ENCODE measurements at places on chromosomes 1 and 21.

DNA sequence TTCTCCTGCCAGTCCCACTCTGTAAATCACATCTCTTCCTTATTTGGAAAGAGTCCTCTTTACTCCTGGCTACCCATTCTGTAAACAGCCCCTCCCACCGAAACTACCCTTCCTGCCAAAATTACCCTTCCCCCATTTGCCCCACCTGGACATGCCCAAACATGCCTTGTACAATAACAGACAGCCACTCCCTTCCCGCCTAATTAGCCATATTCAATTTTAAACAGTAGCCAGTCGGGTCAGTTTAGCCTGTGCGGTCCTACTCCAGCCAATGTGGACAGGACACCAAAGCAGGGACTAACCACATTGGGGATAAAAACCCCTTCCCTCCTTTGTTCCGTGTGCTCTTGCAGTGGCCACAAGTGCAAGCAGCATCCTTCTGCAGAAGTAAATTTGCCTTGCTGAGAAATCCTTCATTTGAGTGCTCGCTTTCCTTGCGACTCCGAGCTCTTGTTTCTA is 56.3 kb upstream of the MAP10 start:
- DNase-seq, result no peak

DNA sequence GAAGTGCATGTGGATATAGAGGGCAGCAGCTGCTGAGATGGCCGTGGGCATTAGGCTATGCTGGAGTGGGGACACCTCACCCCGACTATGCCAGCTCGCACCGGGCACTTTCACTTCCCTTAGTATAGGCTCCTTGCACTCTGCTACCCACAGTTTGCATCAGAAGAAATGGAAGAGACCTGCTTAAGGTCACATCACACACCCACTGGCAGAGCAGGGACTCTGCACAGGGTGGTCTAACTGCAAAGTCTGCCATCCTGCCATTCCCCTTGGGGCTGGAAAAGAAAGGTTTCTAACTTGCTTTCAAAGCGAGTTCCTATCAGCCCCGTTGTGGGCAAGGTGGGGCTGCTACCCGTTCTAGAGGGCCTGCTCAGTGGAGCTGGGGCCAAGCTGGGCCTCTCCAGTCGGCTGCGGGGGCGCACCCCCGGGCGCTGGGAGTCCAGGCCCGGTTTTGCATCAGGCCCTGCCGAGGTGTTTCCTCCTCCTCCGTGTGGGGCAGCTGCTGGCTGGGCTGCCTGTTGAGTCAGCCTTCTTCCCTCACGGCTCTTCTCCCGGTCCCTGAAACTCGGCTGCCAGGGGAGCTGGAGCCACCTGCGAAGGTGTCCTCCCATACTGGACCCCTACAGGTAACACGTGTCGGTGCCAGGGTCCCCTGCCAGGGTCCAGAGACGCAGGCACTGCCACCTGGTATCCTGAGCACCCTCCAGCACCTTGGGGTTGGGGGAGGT is at the start of gene SYTL1:
Gene SYTL1 (plus strand): TSS at position 498 of the 728 bp plus-strand sequence. CDS start 3,313 bp downstream, outside the sequence.
- DNase-seq, result peak; percentile 72

DNA sequence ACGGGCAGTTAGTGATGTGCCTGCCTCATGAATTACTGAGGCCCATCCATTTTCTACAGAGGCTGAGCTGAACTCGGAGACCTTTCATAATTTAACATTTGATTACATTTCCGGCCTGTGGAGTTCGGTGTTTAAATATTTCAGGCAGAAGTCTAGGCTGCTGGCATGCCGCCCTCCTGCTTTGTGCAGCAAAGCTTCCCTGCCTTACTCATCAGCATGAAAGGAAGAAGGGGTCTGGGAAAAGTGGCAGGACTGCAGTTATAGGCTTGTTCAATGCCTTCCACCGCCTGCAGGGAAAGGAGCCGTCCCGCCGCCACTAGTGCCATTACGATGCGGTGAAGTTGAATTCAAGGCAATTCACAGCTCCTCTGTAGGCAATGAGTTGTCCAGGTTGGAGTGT is 527.9 kb downstream of the NPHP4 start:
- no peak for DNase-seq

GRCh38 chr1:29240400-29240837 is 4.1 kb downstream of the PTPRU start:
- no peak for DNase-seq

DNA sequence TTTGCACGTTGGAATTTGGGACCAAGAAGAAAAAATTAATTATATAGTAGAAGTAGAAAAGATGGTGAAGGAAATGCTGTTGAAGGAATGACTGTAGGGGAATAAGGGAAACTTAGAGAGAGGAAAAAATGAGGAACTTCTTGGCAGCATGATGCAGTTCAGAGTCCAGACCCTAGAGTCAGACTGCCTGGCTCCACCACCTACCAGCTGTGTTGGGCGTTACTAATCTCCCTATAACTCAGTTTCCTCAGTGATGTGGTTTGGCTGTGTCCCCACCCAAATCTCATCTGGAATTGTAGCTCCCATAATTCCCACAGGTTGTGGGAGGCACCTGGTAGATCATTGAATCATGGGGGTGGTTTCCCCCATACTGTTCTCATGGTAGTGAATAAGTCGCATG is 1.3 kb upstream of the SELP start:
- no peak for DNase-seq

DNA sequence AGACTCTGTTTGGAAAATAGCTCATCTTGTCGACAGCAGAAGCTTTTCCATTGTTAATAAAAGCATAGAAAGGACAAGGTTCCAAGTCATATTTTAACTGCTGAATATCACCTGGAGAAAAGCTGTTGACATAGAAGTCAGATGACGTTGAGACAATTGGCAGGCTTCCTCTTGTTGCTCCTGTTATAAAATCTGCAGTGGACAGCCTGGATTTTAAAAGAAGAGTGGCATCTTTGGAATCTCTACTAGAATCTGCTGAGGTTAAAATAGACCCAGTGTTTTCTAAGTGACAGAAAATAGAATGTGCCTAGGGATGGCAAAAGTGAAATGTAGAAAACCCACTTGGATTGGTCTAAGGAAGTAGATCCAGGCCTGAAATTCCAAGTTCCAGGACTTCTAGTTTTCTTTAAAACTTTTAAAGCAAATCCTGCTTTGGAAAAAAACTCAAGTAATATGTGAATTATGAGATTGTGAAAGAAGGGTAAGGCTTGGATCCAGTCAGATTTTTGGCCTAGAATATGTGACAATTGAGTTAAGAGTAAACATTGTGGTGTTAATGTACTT is 53.6 kb upstream of the NEXN start:
- peak; percentile 80 for DNase-seq

DNA sequence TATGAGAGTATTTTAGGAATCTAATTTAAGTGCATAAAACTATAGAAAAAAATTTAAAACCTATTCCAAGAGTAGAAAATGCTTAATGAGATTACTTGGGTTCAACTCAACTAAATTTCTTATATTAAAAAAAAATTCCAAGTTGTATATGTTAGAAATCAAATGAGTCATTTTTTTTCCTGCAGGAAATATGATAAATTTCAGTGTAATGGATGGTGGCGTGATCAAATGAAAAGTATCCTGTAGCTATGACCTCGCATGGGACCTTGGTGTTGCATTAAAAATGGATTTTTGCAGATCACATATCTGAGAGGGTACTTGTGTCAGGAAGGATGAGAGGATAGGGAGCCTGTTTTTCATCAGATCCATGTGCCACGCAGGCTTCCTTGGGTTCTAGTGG is 17.9 kb downstream of the ATP5PO start:
- no peak for DNase-seq

- DNase-seq, result no peak
Measured at GRCh38 chr1:18513995-18514394, 33.3 kb downstream of the KLHDC7A start.

- DNase-seq, result peak; percentile 71
Measured at GRCh38 chr1:164602480-164603093, 43.6 kb downstream of the PBX1 start.

GRCh38 chr1:116987256-116987555 is 14.4 kb upstream of the CD101 start:
- no peak for DNase-seq

- no peak for DNase-seq
Measured at GRCh38 chr1:179197690-179198297, 31.7 kb downstream of the ABL2 start.

- no peak for DNase-seq
Measured at GRCh38 chr1:150386592-150386991, 22.6 kb downstream of the RPRD2 start.

DNA sequence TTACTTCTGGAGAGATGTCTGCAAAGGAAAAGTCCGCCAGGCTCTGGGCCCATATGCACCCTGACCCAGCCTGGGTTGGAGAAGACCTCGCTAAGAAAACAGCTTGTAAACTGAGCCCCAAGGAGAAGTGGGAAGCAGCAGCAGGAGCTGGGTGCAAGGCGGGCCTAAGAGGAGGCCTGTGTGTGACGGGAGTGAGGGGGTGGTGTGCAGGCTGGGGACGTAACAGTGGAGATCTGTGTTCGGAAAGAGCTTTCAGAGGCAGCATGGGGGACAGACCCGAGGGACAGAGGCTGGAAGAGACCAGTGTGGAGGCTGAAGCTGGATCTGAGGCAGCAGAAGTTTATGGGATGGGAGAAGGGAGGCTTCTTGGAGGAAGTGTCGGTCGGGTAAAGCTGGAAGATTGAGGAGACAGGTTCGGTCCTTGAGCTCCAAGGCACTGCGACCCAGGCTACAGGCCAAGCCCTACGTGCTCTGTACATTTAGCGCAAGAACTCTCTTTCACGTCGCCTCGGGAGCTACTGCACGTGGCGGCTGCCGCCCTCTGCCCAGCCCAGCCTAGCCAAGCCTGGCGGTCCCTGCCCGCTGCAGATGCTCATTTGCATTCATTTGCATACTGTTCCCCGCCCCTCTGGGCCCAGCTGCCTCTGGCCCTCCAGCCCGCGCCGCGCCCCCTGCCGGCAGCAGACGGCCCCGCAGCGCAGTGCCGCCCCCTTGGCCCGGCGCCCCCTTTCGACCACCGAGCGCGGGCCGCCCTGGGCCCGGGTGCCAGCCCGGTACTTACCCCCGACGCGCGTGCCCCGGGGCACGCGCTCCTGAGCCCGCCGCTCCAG is 6.3 kb downstream of the HPCA start:
- peak; percentile 21 for DNase-seq

DNA sequence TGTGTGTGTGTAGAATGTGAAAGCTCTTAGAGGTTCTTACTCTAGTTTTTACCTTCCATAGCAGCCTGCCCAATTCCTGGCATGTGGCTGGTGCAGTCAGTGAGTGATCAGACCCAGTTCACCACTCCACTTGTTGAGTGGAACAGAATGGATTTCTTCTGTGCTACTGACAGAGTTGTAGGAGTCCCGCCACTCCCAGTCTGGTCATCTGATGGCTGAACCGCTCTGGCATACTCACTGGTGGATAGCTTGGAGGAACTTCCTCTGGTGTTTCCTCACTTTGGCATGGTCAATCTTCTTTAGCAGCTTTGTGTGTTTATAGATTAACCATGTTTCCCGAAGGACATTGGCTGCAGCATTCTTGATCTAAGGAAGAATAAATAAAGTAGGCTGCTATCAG is 106.7 kb upstream of the ADAR start:
- peak; percentile 42 for DNase-seq

GRCh38 chr1:62335656-62336055 is 16.4 kb upstream of the KANK4 start:
- DNase-seq, result no peak

GRCh38 chr1:21366288-21366687 is 73.6 kb upstream of the NBPF3 start:
- DNase-seq, result peak; percentile 14

- no peak for DNase-seq
Measured at GRCh38 chr1:235325139-235325538, 2.8 kb downstream of the ARID4B start.

GRCh38 chr1:91929250-91929649 is 20.0 kb upstream of the BRDT start:
- DNase-seq, result peak; percentile 60

DNA sequence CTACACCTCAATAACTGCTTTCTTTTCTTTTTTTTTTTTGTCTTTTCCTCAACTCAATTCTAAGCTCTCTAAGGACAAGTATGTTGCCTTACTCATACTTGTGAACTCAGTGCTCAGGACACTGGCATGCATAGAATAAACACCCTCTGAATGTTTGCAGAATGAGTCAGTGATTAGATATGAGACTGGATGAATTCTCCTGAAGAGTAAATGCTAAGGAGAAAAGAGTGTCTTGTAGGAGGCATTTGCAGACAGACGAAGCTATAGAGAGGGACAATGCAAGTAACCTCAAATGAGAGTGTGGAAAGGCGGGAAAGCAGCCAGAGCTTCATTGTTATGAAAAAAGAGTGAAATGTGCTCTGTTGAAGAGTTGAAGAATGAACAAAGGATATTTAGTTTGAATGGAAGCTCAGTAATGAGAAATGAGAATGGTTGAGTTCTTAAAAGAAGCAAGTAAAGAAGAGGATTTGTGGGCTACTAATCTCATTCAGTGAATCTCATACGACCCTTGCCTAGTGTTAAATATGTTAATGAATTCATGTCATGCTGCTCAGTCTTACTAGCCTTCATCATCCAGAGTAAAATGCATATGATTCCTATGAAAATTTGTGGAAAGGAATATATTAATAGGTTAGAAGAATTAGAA is 166.1 kb upstream of the DPYD start:
- peak; percentile 98 for DNase-seq

DNA sequence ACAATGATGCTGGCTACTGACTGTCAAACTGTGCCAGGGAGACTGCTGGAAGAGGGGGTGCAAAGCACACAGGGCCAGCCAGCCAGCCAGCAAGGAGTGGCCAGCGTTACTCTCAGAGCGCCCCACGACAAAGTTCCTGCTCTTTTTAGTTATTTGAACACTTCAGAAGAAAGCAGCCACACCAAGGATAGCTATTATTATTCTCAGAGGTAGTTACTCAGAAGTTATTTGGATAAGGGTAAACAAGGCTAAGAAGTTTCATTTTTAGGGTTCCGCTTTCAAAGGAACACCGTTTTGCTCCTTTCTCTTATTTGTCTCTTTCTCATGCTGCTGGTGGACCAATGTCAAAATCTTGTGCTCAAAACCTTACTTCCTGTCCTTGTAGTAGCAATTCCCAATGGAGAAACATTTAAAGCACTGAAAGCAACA is 59.9 kb downstream of the VANGL2 start:
- DNase-seq, result no peak

DNA sequence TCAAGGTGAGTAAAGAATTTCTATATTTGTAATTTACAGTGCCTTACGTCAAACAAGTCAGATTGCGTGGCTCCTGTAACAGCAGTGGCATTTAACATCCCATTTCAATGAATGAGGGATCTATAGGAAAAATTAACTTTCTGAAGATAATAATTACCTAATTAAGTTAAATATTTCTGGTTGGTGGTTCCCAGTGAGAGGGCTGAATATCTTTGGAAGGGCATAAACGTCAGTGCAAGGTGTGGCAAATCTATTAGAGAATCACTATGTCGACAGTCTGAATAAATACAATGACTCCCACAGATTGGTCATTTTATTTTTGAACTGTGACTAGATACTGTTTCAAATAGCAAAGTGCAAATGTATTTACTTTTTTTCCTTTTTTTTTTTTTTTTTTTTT is 80.0 kb downstream of the S1PR1 start:
- DNase-seq, result no peak

DNA sequence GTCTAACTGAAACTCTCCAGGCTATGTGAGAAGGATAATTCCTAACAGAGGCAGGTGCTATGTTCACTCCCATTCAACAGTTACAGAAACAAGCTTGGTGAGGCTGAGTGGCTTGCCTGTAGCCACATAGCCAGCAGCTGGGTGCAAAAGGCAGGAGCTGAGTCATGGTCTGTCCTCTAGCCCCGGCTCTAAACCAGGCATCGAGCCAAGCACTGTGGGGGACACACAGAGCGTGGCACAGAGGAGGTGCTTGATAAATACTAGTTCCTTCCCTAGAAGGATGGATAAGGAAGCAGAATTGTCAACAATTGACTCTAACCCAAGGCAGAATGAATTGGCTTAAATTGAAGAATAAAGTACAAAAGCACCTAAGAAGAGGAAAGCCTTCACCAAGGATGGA is 10.4 kb upstream of the KCNA2 start:
- DNase-seq, result peak; percentile 42

- no peak for DNase-seq
Measured at GRCh38 chr1:168555508-168556046, 11.8 kb upstream of the XCL2 start.

Measured in choroid plexus epithelial cell (primary cell).